Activated CD4-positive, alpha-beta T cell treated with anti-CD3 and anti-CD28 coated beads, Interleukin-2, amount 50 U/mL, for 16 hours (primary cell): ENCODE measurements at places on chromosomes 3 and 15.
A peak's percentile ranks its signal among the peaks of the same experiment; 100 is the strongest.

- DNase-seq: no peak
Measured at GRCh38 chr3:142588703-142589102, 7.5 kb upstream of the PLS1 start.

GRCh38 chr15:85708402-85708941 is 86.3 kb downstream of the KLHL25 start:
- no peak for DNase-seq

- DNase-seq: no peak
Measured at GRCh38 chr3:43268636-43269035, 17.7 kb upstream of the SNRK start.

GRCh38 chr3:197791892-197792647 is 1.0 kb downstream of the LRCH3 start:
- peak; percentile 41 for DNase-seq

DNA sequence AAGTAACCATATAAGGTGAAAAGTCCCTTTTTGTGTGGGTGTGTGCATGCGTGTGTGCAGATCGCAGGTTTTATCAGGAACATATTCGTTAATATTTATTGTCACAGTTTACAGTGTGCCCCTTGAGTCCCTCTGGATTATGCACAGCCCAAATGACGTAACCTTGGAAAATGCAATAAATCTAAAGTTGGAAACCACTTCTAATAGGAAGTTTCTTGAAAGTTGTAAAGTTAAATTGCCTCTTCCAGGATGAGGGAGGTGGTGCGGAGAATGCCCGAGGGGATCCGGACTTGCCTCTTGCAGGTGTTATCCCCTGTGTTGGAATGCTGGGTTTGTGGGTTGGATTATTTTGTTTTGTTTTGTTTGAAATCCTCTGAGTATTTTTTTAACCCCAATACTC is 143.3 kb downstream of the CMSS1 start:
- no peak for DNase-seq

- DNase-seq: no peak
Measured at GRCh38 chr15:71336671-71337070, 221.4 kb downstream of the THSD4 start.

GRCh38 chr15:48435321-48435720 is 104.1 kb downstream of the DUT start:
- DNase-seq: no peak

- no peak for DNase-seq
Measured at GRCh38 chr3:28980631-28981030, 300.2 kb upstream of the RBMS3 start.

GRCh38 chr15:75738647-75739325 is 26.1 kb upstream of the CSPG4 start:
- DNase-seq: peak; percentile 91

- peak; percentile 65 for DNase-seq
Measured at GRCh38 chr3:179921500-179921899, 115.2 kb downstream of the PEX5L start.

- DNase-seq: peak; percentile 18
Measured at GRCh38 chr3:107969994-107970819, 120.6 kb downstream of the CD47 start.

- no peak for DNase-seq
Measured at GRCh38 chr15:69344238-69344637, 45.5 kb downstream of the PAQR5 start.

DNA sequence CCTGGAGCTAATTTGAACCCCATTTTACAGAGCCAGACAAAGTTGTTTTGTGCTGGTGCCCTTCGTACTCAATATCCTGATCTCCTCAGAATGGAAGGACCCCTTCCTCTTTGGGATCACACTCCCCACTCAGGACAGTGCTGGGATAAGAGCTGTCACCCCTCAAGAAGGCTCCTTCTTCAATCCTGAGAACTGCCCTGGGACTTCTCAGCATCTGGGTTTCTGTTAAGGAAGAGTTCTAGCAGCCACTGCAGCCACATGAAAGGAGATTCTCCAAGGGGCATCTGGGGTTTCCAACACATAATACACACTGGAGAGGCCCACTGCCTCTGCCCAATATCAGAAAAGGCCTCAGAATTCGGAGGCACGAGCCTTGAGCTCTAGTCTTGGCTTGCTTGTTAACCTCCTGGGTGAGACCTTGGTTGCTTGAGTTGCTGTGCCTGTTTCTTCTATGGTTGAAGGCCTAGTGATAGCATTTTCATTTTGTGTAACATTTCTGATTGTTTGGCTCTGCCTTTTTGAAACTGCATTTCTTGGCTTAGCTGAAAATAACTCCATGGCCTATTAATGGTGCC is 78.8 kb upstream of the NMNAT3 start:
- no peak for DNase-seq

DNA sequence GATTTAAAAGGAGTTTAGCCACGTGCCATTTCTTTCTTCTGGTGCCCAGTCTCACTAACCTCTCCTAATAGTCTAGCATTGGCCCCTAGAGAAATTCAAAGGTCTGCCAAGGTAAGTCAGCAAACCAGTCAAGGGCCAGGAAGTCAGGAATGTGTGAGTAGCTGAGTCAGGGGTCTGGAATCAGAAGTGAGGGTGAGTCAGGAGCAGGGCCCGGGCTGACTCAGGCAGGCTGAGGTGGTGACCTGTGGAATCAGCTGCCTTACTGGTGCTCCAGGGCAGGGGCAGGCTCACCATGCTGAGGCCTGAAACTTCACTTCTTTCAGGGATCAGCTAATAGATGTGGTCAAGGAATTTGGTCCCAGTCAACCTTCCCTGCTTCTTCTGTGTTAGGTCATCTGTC is 105.8 kb upstream of the MYZAP start:
- no peak for DNase-seq

DNA sequence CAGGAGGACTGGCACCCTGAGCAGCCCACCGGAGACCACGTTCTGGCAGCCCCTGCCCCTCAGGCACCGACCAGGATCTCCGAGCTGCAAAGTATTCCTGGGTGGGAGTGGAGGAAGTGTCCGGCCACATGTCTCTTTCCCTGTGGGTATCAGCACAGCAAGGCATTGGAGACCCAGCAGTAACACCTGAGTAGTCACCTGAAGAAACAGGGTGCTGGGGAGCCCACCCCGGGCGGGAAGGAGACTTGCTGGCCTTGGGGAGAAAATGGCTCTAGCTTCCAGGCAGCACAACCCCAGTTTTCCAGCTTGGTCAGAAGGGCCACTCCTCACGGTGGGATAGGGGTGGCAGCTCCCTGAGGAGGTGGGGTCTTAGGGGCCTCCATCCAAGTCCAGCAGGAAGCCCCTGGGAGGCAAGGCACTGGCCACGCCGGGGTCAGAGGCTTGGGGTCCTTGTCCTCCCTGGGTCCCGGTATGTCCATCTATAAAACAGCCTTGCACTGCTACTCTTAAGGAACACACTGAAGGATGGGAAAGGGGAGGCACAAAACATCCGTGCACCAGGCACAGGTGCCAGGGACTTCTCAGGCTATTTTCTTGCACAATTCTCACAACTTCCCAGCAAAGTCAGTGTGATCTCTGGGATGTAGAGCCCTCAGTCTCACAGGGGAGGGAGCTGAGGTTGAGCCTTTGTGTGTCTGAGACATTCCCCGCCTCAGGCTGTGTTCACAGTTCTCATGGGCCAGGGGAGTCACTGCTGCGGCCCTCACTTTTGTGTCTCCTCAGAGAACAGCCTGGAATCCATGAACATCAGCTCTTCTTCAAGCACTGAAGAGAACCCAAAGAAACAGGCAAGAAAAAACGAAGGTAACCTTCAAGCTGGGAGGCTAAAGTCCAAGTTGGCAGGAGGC is 11.9 kb downstream of the CFAP100 start:
- no peak for DNase-seq

DNA sequence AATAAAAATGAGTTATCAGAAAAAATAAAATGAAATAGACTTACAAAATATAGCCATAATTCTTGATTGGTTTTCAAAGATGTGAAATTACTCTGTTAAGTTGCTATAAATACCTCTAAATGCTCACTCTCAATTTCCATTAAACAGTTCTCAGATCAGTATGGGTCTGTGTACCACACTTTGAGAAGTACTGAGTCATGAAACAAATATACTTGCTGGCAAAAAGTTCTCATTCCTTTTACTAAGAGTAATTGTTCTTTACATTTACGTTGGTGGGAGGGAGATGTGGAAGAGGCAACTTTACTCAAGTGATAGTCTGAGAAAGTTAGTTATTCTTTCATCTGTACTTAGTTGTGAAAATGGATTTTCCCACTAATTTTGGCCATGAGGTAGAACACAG is 96.3 kb downstream of the ZNF385D start:
- no peak for DNase-seq

DNA sequence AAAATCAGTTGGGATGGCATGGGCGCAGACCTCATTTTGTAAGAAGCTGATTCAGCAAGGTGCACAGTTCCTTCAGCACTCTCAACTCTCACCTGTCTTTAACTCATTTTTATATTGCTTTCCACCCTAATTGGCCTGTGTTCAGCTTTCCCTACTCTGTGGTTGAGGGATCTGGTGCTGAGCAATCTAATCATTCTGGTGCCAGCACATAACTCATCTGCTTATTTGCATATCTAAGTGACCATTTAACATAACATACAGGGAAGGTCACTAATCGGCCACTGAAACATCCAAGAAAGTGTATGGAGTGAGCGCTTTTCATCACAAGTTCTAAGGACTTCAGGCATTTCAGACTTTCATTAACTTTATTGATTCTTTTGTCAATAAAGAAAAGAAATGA is 303.4 kb upstream of the ROPN1 start:
- no peak for DNase-seq

GRCh38 chr3:111737706-111738086 is 121.4 kb upstream of the PHLDB2 start:
- DNase-seq: peak; percentile 30

DNA sequence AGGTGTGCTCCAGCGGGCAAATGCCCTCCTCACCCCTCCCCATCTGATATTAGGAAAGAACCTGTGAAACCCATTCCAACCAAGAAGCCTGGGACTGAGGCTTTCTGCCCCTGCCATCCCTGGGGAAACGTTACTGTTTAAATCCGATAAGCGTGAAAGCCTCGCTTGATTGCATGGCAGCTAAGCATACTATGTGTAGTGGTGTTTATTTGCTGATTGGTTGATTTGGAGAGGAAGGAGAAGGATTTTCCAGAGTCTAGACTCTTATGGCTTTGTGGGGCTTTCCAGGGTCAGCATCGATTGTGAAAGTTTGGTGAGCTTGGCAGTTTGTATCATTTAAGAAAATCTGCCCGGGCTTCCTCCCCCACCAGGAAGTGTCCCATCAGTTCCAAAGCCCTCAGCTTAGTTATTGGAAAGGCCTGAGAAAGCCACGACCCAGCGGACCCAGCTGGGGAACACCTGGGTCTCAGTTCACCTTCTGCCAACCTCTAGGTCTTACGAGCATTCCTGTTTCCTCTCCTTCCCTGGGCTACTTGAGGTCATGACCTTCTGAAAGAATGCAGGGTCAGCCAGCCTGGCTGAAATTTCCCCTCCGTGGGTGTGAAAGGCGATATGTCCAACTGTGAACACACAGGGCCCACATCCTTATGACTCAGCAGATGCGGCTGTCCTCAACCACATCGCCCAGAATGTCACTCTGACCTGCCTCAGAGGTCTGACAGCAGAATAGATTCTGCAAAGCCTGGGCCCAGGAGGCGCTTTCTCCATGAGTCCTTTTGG is 62.8 kb upstream of the HERC1 start:
- DNase-seq: peak; percentile 65

GRCh38 chr15:32718821-32719716 is 1.3 kb downstream of the GREM1 start:
- no peak for DNase-seq

GRCh38 chr15:64699751-64700388 is 75.5 kb downstream of the RBPMS2 start:
- no peak for DNase-seq

- DNase-seq: no peak
Measured at GRCh38 chr3:133744241-133744640, 2.0 kb upstream of the TF start.

DNA sequence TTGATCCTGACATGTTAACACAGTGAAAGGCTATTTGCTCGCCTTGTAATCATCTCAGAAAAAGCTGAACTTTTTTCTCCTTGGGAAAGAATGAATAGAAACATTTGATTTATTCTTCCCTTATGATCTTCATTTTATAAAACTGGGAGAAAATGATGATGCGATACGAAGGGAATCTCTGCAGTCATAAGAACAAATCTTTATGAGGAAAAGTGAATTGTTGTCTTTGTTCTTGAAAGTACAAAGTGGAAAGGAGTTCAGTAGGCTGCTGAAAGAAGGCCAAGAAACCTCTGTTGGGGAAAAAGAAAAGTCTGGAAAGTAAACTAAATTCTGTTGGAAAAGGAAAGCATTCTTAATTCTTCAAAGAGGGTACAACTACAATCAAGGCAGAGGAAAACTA is 248.8 kb downstream of the NSUN3 start:
- DNase-seq: no peak

GRCh38 chr3:152355744-152356665 is 87.3 kb downstream of the MBNL1 start:
- DNase-seq: no peak

GRCh38 chr15:31476866-31477265 is 150.2 kb downstream of the KLF13 start:
- no peak for DNase-seq

DNA sequence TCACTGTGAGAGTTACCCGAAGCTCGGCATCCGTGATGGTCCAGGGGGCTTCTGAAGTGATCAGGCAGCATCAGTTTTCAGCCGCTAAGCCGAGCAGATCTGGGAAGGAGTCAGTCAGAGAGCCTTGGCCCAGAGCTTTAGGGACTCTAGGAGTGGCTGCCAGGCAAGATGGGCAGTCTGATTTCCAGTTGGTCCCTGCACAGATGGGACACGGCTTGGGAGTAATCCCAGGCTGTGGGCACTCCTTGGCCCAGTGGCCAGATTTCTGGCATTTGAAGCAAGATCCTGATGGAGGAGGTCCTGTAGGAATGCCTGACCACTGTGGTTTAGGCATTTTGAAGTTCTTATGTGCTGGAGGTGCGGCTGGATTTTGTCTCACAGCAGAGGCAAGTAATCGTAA is 10.5 kb upstream of the IP6K2 start:
- no peak for DNase-seq

- DNase-seq: no peak
Measured at GRCh38 chr15:52140646-52141045, 28.1 kb upstream of the BCL2L10 start.

DNA sequence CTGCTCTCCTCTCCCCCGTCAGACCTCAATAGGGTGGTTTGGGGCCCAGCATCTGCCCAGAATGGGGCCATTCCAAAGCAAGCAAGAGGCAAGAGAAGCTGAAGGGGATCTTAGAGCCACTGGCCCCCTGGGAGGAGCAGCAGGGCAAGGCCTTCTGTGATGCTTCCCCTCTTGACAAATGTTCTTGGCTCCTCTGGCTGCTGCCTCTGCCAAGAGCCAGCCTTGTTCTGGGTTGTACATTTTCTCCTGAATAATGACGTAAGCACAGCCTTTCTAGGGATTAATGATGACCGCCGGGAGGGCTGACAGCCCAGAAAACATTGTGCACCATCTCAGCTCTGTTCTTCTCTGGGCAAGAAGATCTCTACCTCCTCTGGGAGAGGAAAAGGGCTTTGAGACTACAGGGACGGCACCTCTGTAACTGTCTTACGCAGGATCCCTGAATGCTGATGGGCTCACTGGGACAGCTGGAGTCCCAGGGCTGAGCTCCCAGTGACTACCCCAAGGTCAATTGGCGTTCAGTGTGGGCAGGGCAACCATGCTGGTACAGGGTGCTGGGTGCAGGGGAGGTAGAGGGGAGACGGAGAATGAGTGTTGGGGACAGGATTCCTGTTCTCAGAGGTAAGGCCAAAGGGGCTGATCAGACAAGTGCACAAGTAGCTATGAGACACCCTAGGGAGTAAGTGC is 253.3 kb downstream of the FAM43A start:
- DNase-seq: no peak

GRCh38 chr3:88785841-88786240 is 321.6 kb upstream of the EPHA3 start:
- no peak for DNase-seq
